ENCODE measurements at places on chromosomes 1 and 21.

DNA sequence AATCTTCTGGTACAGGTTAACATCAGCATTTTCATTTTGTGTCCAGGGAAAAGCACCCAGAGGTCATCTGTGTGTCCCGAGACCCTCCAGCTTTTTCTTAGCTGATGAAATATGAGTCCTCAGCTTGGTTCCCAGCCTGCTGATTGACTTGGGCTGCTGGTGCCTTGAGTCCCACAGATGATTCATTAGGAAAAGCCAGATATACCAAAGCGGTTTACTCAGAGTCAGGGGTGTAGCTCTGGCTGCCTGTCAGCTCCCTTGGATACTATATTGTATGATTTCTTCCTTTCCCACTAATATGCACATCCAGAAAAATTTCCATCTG, 43.7 kb upstream of the MAB21L3 start:
- no peak for DNase-seq

DNA sequence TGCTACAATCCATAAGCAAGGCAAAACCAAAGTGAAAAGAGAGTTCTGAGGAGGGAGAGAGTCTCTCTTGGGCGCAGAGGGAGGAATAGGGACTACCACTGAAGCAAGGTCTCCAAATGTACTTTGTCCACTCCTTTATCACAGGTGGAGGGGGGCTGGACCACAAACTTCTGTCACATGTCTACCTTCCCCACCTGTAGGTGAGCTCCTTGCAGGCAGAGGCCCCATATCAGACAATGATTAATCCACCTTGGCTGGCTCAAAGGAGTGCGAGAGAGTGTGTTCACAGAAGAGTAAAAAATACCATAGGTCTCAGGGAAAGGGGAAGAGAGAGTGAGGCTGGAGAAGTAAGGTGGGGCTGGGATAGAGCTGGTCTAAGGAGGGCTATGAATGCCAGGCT, 4.5 kb downstream of the BEND5 start:
- DNase-seq, result no peak

- DNase-seq, result no peak
Measured at GRCh38 chr1:26097696-26098095, 13.9 kb upstream of the PDIK1L start.

DNA sequence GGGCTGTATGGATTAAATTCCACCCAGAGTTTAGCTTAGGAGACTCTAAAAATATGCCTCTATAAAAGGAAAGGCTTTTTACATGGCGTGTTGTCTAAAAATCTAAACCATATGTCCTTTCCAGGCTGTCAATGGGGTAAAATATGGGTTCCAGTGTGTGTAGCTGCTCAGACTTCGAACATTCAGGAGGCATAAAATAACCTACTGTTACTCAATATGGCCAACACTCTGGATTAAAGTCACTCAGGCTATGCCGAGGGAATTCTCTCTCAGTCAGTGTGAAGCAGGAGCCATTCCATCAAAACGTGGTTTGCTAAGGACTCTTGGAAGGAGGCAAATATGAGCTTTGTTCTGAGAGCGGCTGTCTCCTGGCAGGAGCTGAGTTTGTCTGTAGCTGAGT, 135.3 kb downstream of the RUNX1 start:
- no peak for DNase-seq

- DNase-seq, result no peak
Measured at GRCh38 chr1:170620164-170620563, 43.8 kb upstream of the PRRX1 start.

DNA sequence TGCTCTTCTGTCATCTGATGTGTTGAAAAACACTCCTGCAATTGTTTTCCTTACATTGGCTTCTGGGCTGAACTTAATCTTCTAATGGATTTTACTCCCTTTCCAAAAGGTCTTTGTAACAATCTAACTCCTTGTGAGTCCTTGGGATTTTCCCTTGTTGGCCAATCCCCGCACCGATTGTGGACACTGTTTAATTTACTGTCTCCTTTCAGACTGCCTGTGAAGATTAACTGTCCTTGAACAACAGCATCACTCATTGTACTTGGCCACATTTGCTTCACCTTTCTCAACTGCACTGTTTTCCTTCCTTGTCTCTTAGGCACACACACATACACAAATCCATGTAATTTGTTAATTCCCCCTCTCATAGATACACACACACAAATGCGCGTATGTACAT, 120.4 kb downstream of the SPATA46 start:
- no peak for DNase-seq

- no peak for DNase-seq
Measured at GRCh38 chr1:202172015-202172355, 11.6 kb upstream of the PTPN7 start.

GRCh38 chr1:10904396-10905358, 107.8 kb upstream of the TARDBP start:
- DNase-seq, result no peak

- DNase-seq, result peak; percentile 56
Measured at GRCh38 chr1:236103646-236104218, 38.6 kb upstream of the GPR137B start.

DNA sequence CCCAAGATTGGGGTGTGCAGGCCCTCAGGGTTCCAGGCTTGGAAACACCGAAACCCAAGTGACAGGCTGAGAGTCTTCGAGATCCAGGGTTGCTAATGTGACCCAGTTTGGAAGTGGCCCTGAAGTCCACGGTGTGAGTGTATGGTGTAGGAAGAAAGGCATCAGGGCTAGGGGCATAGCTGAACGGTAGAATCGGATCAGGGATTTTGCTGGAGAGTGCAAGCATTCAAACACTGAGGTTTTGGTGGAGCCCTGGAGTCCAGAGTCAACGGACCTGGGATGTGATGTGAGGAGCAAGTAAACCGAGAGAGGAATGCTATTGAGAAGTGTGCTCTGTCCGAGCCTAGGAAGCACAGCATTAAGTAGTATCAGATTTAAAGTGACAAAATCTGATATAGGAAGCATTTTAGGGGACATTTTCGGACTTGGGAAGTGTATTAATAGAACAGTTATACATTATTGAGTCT, 958 bp downstream of the NFYC start:
- DNase-seq, result no peak
